ENCODE measurements at places on chromosomes 1 and 21.
A peak's percentile ranks its signal among the peaks of the same experiment; 100 is the strongest.

GRCh38 chr1:39272027-39272797 is 67.7 kb downstream of the MACF1 start:
- peak; percentile 74 for DNase-seq

GRCh38 chr1:36258960-36259344 is 34.7 kb downstream of the THRAP3 start:
- DNase-seq, result peak; percentile 30

- DNase-seq, result no peak
Measured at GRCh38 chr1:2126331-2127186, 68.0 kb downstream of the FAAP20 start.

DNA sequence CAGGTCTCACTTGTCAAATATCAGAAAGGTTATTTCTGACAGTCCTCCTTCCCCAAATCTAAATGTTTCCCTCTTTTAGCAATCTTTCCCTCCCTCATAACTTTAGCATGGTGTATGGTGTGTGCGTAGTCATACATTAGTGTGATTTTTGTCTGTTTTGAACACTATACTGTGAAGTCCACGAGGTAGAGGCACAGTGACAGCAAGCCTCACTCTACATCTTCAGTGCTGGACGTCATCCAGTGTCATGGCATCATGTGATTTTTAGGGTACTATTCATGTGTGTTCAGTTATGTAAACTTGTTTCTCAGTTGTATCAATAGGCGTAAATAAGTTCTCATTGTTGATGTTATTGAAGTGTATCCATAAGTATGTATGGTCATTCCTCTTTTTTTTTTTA is 39.1 kb downstream of the DYRK1A start:
- DNase-seq, result no peak

- DNase-seq, result no peak
Measured at GRCh38 chr1:160163615-160164014, 12.2 kb downstream of the ATP1A4 start.

DNA sequence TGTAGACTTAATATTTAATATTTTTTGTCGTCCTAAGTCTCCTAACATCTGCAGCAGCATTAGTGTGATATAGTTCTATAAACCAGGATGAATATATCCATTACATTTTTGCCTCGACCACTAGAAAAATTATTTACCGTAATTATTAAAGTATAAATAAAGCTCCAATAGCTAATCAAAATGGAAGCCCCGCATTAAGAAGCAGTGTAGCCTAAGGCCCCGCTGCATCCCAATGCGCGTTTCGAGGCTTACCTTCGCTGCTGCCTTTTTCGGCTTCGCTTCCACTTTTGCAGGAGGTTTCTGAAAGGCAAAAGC is 891 bp downstream of the HMGN1 start:
- DNase-seq, result no peak

- DNase-seq, result peak; percentile 58
Measured at GRCh38 chr1:151710187-151710840, 6.3 kb downstream of the CELF3 start.

GRCh38 chr1:90122654-90123340 is 127.9 kb downstream of the ZNF326 start:
- no peak for DNase-seq

DNA sequence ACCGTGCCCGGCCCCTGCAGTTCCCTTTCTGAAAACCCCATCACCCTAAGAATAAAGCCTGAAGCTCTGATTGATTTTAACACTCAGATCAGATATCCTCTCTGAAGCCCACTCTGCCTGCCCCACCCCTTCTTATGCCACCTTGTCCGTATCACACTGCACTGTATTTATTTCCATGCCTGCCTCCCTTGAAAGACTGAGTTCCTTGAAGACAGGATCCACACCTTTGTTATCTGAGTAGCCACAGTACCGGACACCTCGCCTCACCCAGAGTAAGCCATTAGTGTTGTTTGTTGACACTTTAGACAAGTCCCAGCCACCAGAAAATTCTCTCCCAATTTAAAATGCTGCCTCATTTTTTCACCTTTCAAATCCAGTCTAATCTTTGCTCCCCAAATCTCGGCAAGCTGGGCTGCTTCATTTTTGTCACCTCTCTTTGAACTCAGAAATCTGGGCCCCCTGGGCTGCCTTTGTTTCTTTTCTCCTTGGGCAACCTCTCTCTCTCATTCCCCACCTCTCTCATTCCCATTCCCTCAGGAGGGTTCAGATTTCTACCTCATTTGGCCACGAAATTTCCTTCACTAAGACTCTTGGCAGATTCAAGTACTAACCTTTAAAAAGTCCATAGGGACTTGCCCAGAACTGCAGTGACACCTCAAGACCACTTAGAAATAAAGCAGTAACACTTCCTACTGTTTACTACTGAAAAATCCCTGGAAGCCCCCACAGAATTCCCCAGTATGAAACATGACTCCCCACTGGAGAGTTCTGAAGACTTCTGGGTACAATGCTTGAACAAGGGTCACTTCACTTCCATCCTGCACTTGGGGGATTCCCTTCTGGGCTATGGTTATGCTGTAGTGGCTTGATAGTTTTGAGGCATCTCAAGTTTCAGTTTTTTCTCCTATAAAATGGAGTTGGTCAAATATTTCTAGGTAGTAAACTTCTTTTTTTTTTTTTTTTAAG is 8.7 kb upstream of the PPP1R15B start:
- peak; percentile 12 for DNase-seq

GRCh38 chr21:44527983-44528633 is 11.9 kb downstream of the KRTAP10-1 start:
- DNase-seq, result no peak

DNA sequence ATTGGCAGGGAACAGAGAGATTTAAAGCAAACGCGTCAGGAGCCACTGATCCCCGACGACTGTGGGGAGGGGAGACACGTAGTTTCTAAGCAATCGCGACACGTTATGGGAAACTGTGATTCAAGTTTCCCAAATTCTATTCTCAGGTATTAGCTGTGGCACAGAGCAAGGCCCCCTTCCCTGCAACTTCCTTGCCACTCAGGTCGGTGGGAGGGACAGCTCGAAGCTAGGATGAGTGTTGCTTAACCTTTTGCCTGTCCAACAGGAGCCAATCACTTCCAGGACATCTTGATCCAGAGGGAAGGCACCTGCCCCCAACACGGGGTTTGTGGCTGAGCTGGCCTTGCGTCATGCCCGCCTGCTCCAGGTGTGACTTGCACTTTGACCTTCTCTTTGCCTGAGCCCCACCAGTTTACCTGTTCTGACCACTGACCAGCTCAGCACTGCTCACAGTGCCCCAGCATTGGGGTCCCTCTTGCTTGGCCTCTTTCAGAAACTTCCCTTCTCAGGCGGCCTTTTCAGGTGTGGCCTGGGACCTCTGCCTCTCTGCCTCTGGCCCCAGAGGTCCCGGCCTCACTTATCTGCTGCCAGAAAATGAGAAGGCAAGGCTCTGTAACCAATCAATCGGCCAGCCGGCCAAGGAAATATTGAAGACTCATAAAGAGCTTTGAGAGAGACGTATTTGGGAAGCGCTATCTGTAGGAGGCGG is 24.6 kb downstream of the TEX35 start:
- DNase-seq, result no peak

DNA sequence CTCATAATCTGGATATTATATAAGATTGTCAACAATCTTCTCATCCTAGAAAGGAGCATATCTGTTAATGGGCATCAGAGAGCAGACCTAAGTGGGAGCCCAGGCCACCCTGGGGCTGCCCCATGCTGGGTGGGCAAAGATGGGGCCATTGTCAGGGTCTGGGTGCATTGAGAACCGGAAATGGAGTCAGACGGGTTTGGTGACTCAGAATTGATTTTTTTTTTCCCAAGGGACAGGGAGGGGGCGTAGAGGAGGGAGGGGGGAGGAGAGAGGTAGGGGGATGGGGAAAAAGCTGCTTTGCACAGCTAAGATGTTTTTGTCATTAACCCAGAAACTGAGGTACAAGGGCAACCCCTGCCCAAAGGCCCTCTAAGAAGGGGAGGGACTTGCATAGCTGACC is 1.3 kb downstream of the ATXN7L2 start:
- DNase-seq, result no peak

DNA sequence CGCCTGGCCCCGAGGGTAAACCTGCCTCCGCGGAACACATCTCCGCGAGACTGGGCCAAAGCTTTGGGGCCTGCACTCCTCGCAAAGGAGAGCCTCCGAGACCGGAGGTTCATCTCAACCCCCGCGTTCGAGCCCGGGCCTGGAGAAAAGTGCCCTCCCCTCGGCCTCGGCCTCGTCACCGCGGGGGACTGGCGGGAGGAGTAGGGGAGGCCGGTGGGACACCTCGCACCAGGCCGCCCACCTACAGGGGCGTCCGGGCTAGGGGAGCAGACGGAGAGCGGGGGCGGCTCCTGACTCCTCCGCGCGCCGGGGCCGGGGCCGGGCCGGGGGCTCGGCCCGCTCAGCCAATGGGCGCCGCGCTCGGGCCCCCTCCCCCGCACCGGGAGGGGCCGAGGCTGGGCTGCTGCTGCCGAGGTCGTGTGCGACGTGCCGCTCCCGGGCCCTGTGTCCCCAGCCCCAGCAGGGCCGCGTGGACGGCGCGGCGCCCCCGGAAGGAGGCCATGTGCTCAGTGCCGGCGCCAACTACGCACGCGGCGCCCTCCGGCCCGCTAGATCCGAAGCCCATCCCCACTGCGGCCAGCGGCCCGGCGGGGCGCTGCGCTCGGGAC is 684 bp downstream of the SLC2A1 start:
- DNase-seq, result peak; percentile 92

- DNase-seq, result no peak
Measured at GRCh38 chr1:205590777-205591513, 40.9 kb downstream of the ELK4 start.

- DNase-seq, result no peak
Measured at GRCh38 chr1:178539291-178539690, 26.4 kb downstream of the TEX35 start.

- no peak for DNase-seq
Measured at GRCh38 chr1:43919906-43920305, 13.7 kb upstream of the ARTN start.

GRCh38 chr1:206932177-206932576 is 10.4 kb upstream of the FCMR start:
- DNase-seq, result no peak

DNA sequence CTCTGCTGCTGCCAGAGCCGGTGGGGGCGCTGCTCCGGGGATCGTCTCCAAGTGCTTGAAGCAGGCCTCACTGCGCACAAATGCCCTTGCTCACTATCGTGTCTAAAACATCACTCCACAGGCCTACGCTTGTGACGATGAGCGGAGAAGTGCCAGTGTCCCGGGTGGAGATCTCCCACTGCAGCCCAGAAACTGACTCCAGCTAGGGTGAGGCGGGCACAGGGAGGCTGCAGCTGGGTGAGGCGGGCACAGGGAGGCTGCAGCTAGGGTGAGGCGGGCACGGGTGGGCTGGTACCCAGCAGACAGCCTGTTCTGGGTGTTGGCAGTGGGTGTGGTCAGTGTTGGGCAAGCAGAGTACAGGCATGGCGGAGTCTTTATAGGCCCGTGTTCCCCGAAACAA is 22.7 kb upstream of the PDXK start:
- DNase-seq, result no peak

DNA sequence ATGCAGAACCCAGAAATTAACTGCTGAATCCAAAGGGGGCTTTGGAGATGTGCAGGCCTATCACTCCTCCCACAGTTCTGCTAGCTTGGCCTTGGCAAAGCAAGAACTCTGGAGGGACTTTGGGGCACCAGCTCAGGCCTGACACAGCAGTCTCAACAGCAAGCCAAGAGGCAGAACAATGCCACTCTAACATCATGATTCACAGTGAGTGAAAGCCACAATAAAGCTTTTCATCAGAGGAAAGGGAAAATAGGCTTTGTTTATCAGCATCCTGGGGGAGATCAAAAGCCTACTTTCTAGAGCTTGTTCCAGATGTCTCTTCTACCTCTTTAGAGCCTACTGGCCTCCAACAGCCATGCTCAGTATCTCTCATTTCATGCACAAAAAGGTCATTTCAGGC is 283.4 kb downstream of the KCNH1 start:
- no peak for DNase-seq

- peak; percentile 75 for DNase-seq
Measured at GRCh38 chr1:201594575-201595245, 55.8 kb downstream of the NAV1 start.

DNA sequence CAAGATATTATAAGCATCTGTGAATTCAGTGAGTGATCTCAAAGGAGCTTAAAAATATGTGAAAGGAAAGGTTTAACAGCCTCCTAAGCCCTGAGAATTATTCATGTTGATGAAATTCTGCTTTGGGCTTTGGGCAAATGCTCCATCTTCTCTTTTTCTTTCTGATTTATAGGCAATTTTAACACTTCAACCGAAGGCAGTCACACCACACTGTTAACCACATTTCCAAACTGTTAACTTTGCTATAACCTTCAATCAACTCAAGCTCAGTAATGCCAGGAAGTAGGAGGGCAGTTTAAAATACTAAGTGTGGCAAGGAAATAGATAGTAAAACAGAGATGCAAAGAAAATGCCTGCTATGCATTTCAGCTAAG is 54.4 kb upstream of the NEK7 start:
- no peak for DNase-seq

DNA sequence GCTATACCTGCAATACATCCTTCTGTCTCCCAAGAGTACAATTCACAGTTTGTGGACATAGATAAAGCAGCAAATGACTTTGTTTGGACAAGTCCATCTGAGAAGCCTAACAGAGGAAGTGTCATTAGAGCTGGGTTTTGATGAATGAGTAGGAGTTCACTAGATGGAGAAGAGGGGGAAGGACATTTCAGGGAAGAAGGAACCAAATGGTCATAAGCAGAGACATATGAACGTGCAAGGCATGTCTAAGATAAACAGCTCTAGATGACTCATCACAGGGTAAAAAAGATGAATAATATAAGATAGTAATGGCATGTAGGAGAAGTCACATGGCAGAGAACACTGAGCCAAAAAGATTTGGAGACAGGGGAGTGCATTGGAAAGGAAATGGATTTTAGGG is 54.5 kb downstream of the HMGB4 start:
- no peak for DNase-seq

- DNase-seq, result no peak
Measured at GRCh38 chr1:206002160-206002559, 1.0 kb downstream of the RAB7B start.

DNA sequence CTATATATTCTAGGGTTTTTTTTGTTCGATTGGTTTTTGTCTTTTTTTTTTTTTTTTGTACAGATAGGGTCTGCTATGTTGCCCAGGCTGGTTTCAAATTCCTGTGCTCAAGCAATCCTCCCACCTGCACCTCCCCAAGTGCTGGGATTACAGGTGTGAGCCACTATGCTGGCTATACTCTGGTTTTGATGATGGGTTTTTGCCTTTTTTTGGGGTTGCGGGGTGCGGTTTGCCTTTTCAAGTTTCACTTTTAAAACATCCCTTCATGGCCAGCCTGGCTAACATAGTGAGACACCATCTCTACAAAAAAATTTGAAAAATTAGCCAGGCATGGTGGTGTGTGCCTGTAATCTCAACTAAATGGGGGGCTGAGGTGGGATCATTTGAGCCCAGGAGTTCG is 10.0 kb downstream of the KDM5B start:
- DNase-seq, result no peak

- peak; percentile 88 for DNase-seq
Measured at GRCh38 chr21:36976882-36977651, 10.6 kb upstream of the HLCS start.

GRCh38 chr1:22326372-22326915 is 125.2 kb upstream of the ZBTB40 start:
- no peak for DNase-seq

GRCh38 chr1:28759257-28759656 is 22.5 kb downstream of the YTHDF2 start:
- no peak for DNase-seq
